ENCODE measurements at places on chromosomes 3 and 15. TPM values are rescaled to one million over a fixed set of nuclear protein-coding genes. Genes with fewer than 3 reads are reported as not detected.

Gene DAZL
- not detected for total RNA-seq

Gene APH1B
- total RNA-seq: 15.1 TPM

Gene CLRN1
- not detected for total RNA-seq

Gene HTR3E
- total RNA-seq: not detected

Gene STAC
- 49.1 TPM for total RNA-seq

Gene EPHA3
- 27.7 TPM for total RNA-seq

Gene LEKR1
- total RNA-seq: 0.52 TPM

Gene TEX55
- total RNA-seq: not detected

Gene CPNE4
- not detected for total RNA-seq

Gene ACSBG1
- under 0.01 TPM for total RNA-seq

Gene GOLGA8J
- not detected for total RNA-seq

Gene TBC1D21
- not detected for total RNA-seq

Gene GOLGA8G
- total RNA-seq: not detected

Gene RBPMS2
- under 0.01 TPM for total RNA-seq

Gene BUB1B
- total RNA-seq: 8.4 TPM

Gene LXN
- 15.7 TPM for total RNA-seq

Gene MME
- total RNA-seq: 12.5 TPM

Gene CFAP44
- 6.3 TPM for total RNA-seq

Gene BMF
- 8.4 TPM for total RNA-seq

Gene ZBTB47
- 21.4 TPM for total RNA-seq

Gene TF
- 3.1 TPM for total RNA-seq

Gene SLC35G2
- total RNA-seq: 2.1 TPM

Gene GOLGA6B
- total RNA-seq: not detected

Gene HYKK
- 3.7 TPM for total RNA-seq
